ACHN (cell line): ENCODE measurements at places on chromosomes 11 and 22.

- no peak for DNase-seq
These were observed 175.2 kb downstream of the MAML2 start for GRCh38 chr11:96167787-96168186.

- DNase-seq = no peak
These were observed 14.8 kb upstream of the MUC5B start for GRCh38 chr11:1208144-1208393.

DNA sequence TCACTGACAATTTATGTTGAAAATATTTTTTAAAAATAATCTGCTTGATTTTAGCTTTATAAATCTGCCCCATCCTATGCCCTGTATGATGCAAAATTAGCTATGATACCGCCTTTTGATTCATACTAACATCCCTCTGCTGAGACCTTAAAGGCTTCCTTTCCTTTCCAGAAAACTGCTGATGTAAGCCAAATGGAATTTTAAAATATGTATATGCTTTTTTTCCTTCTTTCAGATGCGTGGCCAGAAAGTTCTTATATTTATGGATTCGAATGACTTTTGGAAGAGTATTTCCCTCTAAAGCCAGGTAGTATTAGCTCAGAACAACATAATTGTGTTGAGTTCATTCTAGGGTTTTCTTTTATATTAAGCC is 34.5 kb downstream of the SFI1 start:
- no peak for DNase-seq

- peak; percentile 52 for DNase-seq
These were observed 48.5 kb upstream of the PRDM11 start for GRCh38 chr11:45097721-45098493.

GRCh38 chr11:72263361-72263760 is 19.4 kb upstream of the PHOX2A start:
- DNase-seq = no peak
